ENCODE measurements at places on chromosomes 2 and 18.

GRCh38 chr18:47893047-47893446, 37.4 kb downstream of the SMAD2 start:
- DNase-seq: no peak

GRCh38 chr2:23545396-23545795, 160.4 kb downstream of the KLHL29 start:
- DNase-seq: peak; percentile 59

- no peak for DNase-seq
Observed at GRCh38 chr2:61688369-61689334, 150.5 kb upstream of the XPO1 start.

DNA sequence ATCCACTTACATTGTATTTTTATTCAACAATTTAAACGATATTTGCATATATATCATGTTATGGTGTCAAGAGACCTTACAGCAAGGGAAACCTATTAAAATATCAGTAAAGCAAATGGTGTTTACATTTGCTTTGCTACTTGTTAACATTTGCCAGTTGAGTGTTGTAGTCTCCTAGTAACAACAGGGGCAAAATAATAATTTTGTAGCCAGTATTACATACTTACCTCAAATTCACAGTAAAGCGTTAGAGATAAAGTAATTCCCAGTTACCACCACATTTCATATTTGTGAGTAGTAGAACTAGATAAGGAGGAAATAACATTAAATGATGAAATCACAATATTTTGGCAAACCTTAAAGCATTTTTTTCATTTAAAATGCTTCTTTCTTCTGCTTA, 71.3 kb downstream of the FASTKD2 start:
- peak; percentile 24 for DNase-seq

DNA sequence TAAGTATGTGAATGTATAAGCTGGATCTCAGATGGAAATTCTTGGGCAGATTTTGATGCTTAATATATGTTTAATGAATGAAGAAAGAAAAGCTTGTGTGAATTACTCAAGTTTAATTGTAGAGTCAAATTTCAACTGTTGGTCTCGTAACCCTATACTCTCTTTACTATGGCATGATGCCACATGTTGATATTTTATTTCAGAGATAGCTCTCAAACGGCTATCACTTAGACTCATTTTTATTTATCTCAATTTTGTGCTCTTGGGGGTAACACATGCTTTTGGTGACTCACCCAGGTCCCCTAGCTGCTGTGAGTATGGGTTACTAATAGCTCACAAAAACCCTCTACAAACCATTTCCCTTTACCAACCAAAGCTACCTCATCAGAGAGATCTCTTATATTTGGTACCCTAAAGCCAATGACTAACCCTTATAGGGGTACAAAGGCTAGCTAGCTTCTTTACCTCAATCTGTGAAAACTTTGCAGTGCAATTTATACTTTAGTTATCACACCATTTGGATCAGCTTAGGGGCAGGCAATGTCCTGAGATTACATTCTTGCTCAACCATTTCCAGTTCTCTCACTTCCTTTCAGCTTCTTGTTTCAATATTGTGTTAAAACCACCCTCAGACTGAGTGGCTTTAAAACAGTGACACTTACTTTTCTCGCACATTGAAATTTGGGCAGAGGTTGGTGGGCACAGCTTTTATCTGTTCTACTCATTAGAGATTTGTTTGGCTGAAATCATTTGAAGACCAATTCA, 240.3 kb downstream of the CDH7 start:
- DNase-seq: no peak

Data from NCI-H226 (cell line).